Activated T-cell treated with anti-CD3 and anti-CD28 coated beads for 24 hours (primary cell): ENCODE measurements at places on chromosomes 7 and 10.

- DNase-seq, result no peak
Observed at GRCh38 chr10:67452892-67453291, 243.1 kb downstream of the CTNNA3 start.

GRCh38 chr7:131762753-131763152 lies 206.3 kb upstream of the PODXL start:
- no peak for DNase-seq

DNA sequence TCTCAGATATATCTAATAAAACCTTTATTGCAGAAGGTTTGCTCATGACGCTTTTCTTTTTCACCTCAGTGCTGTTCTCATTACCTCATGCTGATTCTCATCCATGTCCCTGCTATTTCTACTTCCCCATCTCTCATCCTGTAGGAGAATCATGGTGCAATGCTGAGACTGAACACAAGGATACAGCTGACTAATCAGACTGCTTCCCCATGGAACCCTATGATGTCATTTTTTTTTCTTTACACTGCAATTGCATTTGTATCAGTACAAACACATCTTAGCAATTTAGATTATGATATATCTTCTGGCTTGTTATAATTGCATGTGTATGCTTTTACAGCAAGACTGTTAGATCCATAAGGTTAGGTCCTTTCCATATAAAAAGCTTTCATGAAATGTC lies 93.7 kb downstream of the SEMA3A start:
- no peak for DNase-seq

- DNase-seq, result no peak
Observed at GRCh38 chr7:40182452-40182851, 47.6 kb downstream of the SUGCT start.

- no peak for DNase-seq
Observed at GRCh38 chr7:123643495-123644441, 11.9 kb upstream of the LMOD2 start.

GRCh38 chr10:49486009-49486408 lies 52.9 kb downstream of the ERCC6 start:
- no peak for DNase-seq

GRCh38 chr7:29145553-29146056 lies 732 bp downstream of the CPVL start:
- DNase-seq, result no peak

GRCh38 chr7:20896996-20897395 lies 110.3 kb upstream of the SP8 start:
- no peak for DNase-seq

- DNase-seq, result no peak
Observed at GRCh38 chr7:116872026-116872425, 9.6 kb downstream of the CAPZA2 start.

- DNase-seq, result no peak
Observed at GRCh38 chr7:86644282-86645224, 844 bp downstream of the GRM3 start.

DNA sequence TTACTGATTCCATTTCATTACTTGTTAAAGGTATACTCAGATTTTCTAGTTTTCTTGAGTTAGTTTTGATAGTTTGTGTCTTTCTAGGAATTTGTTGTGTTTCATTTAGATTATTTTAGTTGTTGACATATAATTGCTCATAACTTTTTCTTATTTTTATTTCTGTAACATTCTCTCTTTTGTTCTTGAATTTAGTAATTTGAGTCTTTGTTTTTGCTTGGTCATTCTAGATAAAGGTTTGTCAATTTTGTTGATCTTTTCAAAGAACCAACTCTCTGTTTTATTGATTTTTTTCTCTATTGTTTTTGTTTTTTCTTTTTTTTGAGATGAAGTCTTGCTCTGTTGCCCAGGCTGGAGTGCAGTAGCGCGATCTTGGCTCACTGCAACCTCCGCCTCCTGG lies 7.2 kb downstream of the EXOC6 start:
- DNase-seq, result no peak

GRCh38 chr10:92750791-92751533 lies 61.2 kb downstream of the HHEX start:
- no peak for DNase-seq

- no peak for DNase-seq
Observed at GRCh38 chr7:131233193-131233592, 94.5 kb upstream of the MKLN1 start.

- no peak for DNase-seq
Observed at GRCh38 chr7:142030294-142030693, 34.6 kb downstream of the MGAM start.

DNA sequence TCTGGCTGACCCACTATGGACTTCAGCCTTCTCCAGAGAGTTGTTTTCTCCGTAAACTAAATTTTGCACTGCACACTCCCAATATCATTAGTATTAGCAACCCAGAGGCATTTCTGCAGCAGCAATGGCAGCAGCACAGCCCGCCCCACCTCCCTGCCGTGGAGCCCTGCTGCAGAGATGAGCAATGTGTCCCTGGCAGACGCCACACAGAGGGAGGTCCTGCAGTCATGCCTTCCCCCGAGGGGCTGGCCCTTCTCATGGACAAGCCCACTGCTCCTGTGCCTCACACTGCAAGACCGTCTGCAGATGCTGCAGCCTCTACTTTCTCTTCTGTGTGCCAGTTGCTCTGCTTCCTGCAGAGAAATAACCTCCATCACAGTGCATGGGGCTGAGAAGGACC lies 393.4 kb upstream of the MKI67 start:
- DNase-seq, result no peak

DNA sequence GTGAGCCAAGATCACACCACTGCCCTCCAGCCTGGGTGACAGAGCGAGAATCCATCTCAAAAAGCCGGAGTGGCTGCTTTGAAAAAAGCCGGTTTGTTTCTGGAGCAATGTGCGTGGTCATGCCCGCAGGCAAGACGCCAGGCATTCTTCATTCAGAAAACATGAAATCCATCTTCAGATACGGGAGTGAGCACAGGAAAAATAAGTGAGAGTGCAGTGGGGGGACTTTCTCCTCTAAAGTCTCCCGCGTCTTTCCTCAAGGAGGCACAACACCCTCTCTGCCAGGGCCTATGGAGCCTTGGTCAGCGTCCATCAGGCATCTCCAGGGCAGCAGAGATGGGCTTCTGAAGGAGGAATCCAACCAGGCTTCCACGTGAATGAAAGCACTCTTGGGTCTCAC lies 62.3 kb upstream of the DGKI start:
- no peak for DNase-seq

DNA sequence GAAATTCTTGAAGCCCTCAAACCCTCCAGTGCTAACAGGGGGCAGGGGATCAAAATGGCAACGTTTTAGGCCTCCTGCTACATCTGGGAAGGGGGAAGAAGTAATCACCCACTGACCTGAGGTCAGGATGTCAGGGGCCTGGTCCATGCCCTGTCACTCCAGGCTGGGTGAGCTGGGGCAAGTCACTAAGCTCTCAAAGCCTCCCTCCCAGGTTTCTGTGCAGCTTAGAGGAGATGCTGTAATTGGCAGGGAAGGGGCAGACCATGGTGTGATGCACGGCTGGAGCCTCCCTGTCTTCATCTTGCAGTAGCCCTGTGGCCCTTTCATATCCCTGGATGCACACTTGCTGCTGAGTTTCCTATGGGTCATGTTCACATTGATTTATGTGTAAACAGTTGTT lies 27.2 kb downstream of the LEP start:
- DNase-seq, result no peak

DNA sequence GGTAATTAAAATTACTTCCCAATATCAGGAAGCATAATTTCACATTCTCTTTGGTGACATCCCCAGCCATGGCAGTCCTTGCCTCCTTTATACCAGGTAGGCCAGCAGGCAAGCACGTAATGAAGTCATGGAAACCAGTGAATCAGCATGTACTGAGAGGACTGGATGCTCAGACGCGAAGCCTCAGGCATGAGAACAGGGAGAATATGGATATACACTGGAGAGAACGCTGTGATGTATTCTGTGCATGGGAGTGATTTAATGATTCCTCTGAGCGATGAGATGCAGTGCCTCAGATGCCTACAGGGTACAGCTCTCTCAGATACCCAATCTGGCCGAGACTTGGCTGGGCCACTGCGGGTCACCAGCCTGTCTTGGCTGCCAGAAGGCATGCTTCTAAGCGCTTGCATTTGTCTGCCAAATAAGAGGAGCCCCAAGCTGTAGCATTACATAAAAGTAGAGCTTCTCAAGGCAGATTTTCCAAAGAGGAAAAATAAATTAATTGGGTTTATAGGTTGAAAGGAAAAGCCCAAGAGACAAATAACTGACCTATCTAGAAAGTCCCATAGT lies 238.1 kb downstream of the RELN start:
- no peak for DNase-seq

DNA sequence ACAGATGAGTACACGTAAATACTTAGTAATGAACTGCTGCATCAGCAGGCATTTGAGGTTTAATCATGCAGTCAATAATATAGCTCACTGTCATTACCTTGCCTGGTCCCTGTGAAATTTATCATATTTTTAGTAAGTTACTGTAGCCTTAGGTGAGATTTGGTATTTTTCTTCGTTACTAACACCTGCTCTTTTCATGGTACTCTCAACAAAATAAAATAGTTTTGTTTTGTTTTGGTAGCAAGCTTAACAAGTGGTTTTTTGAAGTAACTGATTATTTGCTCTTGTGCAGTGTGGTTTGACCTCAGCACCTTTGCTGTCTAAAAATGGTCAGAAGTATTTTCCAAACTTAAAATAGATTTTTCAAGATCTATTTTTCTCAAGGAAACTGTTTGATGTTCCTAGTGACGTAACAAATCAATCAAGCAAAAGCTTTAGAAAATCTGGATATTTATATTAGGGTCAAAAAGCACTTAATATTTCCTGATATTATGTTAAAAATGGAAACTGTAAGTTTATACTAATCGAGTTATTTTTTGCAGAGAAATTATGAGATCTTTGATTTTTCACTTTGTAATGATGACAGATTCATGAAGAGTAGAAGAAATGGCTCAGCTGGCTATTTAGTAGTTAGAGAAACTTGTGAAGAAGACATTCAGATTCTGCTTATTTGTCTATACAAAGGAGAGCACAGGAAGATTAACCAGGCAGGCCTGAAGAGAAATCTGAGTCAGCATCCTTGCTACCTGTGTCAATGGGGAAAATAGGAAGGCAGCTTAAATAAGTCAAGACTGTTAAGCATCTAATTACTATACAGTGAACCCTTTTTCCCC lies 21.0 kb upstream of the RPA3 start:
- DNase-seq, result no peak

GRCh38 chr7:70237256-70237655 lies 639.0 kb downstream of the AUTS2 start:
- DNase-seq, result no peak

GRCh38 chr10:122441961-122442360 lies 12.5 kb upstream of the ARMS2 start:
- DNase-seq, result no peak

DNA sequence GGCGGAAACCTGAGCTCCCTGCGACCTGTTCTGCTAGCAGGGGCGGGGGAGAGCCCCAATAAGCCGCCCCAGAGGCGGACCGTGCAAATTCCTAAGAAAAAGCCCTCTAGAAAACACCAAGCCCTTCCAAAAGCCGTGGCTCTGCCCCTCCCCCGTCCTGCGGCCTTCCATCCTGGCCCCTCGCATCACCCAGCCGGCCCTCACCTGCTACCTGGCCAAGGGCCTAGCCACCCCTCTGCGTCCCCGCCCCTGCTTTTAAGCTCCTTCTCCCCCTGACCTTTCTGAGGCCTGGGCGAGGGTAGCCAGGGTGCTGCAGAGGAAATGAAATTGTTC lies 24.9 kb downstream of the SKIDA1 start:
- DNase-seq, result no peak

GRCh38 chr7:46604241-46604661 lies 683.2 kb upstream of the IGFBP3 start:
- no peak for DNase-seq

DNA sequence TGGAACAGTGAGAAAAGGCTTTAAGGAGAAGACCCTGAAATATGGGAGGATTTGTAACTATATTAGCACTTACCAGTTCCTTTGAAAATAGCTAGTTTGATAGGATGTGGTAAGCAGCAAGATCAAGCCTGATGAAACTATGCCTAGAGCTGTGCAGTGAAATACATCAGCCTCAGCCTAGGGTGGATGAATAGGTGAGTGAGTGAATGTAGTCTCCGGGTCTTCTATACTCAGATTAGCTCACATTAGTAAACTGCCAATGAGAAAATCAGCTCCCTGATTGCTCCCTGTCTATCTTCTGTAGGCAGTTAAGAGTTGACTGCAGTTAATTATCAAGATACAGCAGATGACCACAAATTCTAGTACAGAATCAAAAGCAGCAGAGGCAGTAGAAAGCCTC lies 89.6 kb downstream of the ELAPOR2 start:
- DNase-seq, result no peak

- no peak for DNase-seq
Observed at GRCh38 chr7:18037609-18038008, 10.0 kb upstream of the PRPS1L1 start.

GRCh38 chr7:18356191-18356645 lies 139.3 kb upstream of the HDAC9 start:
- no peak for DNase-seq
